Calu3 (cell line): ENCODE measurements at places on chromosomes 7 and 10. TPM values are rescaled to one million over a fixed set of nuclear protein-coding genes. Genes with fewer than 3 reads are reported as not detected.
A peak's percentile ranks its signal among the peaks of the same experiment; 100 is the strongest.

Gene LIPN
- total RNA-seq: not detected in 2 replicates

Gene NPC1L1
- total RNA-seq: 45.0 and 46.0 TPM in 2 replicates

- H3K27me3 ChIP-seq: no peaks in the 10 kb centered on the region
- H3K36me3 ChIP-seq: peaks cover 23% of the 10 kb centered on the region
- no peak for DNase-seq
- peak overlapping the region; percentile 74 for H3K4me3 ChIP-seq
- H3K27ac ChIP-seq: peak overlapping the region; percentile 85
- peaks cover 26% of the 10 kb centered on the region for H3K4me1 ChIP-seq
These were observed 1.5 kb downstream of the PDLIM1 start for GRCh38 chr10:95289003-95289920.

DNA sequence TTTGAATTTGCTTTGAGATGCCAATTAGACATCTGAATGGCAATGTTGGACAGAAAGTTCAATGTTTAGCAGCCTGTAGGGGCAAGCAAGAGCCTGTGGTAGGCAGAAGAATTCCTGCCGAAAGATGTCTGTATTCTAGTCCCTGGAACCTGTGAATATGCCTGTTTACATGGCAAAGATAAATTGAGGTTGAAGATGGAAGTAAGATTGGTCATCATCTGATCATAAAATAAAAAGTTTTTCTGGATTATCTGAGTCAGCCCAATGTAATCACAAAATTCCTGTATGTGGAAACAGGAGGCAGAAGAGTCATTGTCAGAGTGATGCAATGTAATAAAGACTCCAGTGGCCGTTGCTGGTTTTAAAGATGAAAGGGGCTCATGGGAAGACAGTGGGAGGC is 430.5 kb downstream of the MDFIC start:
- no peak overlapping the region for H3K4me3 ChIP-seq
- DNase-seq: no peak
- H3K4me1 ChIP-seq: peaks cover 9% of the 10 kb centered on the region
- no peak overlapping the region for H3K27ac ChIP-seq

DNA sequence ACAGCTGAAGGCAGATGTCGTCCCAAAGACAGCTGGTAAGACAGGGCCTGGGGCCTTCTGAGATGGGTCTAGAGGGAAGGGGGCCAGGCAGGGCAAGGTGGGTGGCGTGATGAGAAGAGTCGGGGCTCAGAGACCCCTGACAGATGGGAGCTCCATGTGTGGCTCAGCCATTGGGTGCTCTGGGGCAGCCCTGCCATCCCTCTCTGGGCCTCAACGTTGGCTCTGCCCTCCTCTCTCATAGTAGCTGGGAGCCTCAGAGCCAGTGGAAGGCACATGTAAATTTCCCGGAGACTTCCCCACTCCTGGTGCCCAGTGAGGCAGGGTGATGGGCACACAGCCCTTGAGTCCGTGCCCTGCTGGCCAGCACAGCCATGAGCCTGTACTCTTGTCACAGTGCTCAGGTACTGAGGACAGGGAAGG is 1.8 kb downstream of the PPIF start:
- no peaks in the 10 kb centered on the region for H3K27me3 ChIP-seq
- peaks cover 41% of the 10 kb centered on the region for H3K36me3 ChIP-seq
- H3K4me1 ChIP-seq: no peaks in the 10 kb centered on the region
- no peak for DNase-seq

DNA sequence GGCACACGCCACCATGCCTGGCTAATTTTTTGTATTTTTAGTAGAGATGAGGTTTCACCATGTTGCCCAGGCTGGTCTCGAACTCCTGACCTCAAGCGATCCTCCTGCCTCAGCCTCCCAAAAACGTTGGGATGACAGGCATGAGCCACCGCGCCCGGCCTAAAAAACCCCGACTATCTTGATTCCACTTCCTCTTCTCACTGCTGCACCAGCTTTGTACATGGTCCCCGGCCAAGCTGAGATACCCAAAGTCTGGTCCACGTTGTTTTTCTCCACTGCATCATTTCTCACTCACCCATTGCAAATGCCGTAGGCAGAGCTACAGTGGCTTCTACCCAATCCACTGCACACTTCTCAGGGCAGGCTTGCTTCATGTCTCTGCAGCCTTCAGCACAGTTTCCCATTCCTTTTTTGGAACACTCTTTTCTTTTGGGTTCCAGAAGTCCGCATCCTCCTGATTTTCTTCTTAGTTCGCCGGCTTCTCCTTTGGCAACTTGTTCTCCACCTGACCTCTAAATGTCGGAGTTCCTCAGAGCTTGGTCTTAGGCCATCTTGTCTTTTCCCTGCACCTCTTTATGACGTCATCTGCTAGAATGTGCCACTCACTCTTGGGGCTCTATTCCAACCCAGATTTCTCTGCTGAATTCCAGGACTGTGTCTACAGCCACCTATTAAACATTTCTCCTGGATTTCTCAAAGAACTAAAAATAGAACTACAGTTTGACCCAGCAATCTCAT is 6.0 kb upstream of the GNB2 start:
- no peaks in the 10 kb centered on the region for H3K4me1 ChIP-seq
- no peak overlapping the region for H3K27ac ChIP-seq
- peaks cover 44% of the 10 kb centered on the region for H3K27me3 ChIP-seq
- DNase-seq: no peak

DNA sequence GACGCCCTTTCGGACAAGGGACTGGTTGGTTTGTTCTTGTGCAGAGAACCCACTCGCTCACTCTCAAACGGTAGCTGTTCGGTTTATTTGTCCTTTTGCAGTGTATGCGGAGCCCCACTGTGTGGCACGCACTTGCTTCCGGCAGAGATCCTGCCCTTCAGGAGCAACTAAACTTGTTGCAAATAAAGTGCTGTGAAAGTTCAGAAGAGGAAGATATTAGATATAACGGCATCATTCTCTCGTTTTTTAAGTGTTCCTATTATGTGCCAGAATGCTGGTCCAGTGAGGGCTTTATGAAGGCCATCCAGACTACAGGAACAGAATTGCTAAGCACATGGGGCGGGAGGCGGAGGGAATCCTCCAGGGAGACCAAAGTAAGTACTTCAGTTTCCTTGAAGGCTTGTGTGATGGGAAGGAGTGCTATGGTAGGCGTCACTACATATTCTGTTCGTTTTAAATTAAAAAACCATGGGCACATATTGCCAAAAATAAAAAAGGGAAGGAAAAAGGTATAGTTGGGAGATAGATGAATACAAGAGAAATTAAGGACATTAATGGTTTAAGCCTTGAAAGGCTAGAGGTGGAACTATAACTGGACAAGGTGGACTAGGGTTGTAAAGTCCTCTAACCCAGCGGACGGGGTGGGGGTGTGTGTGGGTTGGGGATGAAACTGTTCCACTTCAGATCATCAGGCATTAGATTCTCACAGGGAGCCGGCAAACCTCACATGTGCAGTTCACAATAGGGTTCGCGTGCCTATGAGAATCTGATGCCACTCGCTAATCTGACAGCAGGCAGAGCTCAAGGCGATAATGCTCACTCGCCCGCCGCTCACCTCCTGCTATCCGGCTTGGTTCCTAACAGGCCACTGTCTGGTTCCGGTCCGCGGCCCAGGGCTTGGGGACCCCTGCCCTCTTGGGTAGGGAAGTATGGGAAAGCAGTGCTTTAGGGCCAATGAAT is 704 bp upstream of the ERLIN1 start:
- H3K27ac ChIP-seq: peak overlapping the region; percentile 43
- H3K4me1 ChIP-seq: peaks cover 18% of the 10 kb centered on the region
- peaks cover 27% of the 10 kb centered on the region for H3K36me3 ChIP-seq

DNA sequence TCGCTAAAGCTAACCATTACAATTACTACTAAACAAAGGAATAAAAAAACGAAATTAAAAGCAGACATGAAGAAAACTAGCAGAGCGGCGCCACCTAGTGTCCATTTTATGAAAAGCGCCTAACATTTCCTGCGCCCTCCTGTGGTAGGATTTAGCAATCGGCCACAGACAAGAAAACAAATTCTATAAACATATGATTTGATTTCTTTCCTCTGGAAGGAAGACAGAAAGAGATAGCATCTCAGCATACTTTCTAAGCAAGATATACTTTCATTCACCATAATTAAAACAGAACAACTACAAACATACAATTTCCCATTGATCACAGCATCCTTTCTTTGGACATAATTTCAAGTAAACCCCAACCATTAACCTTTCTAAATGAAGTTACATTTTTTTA is 337.7 kb upstream of the NPVF start:
- H3K27ac ChIP-seq: no peak overlapping the region
- H3K4me3 ChIP-seq: no peak overlapping the region
- peaks cover 13% of the 10 kb centered on the region for H3K4me1 ChIP-seq
- peaks cover 5% of the 10 kb centered on the region for H3K36me3 ChIP-seq
- H3K27me3 ChIP-seq: peaks cover 43% of the 10 kb centered on the region
